ENCODE measurements at places on chromosomes 1 and 21. TPM values are rescaled to one million over a fixed set of nuclear protein-coding genes. Genes with fewer than 3 reads are reported as not detected.

Gene CRB1
- polyA plus RNA-seq: 2.7 TPM

Gene HHIPL2
- not detected for polyA plus RNA-seq

Gene CIART
- 32.2 TPM for polyA plus RNA-seq

Gene TDRD10
- not detected for polyA plus RNA-seq

Gene ITLN1
- not detected for polyA plus RNA-seq

Gene TTC13
- polyA plus RNA-seq: 8.3 TPM

Gene LMX1A
- not detected for polyA plus RNA-seq

Gene IGFN1
- not detected for polyA plus RNA-seq

Gene F3
- polyA plus RNA-seq: 30.2 TPM

Gene PLD5
- polyA plus RNA-seq: 10.0 TPM

Gene INSRR
- not detected for polyA plus RNA-seq

Gene SLFNL1
- 0.26 TPM for polyA plus RNA-seq

Gene TACSTD2
- not detected for polyA plus RNA-seq

Gene C4BPA
- not detected for polyA plus RNA-seq

Gene TNFRSF18
- polyA plus RNA-seq: not detected

Gene RIPPLY3
- not detected for polyA plus RNA-seq

Gene QSOX1
- 65.4 TPM for polyA plus RNA-seq

Measured in Purkinje cell (primary cell).